T1000 (cell line): ENCODE measurements at places on chromosomes 11 and 22.
A peak's percentile ranks its signal among the peaks of the same experiment; 100 is the strongest.

DNA sequence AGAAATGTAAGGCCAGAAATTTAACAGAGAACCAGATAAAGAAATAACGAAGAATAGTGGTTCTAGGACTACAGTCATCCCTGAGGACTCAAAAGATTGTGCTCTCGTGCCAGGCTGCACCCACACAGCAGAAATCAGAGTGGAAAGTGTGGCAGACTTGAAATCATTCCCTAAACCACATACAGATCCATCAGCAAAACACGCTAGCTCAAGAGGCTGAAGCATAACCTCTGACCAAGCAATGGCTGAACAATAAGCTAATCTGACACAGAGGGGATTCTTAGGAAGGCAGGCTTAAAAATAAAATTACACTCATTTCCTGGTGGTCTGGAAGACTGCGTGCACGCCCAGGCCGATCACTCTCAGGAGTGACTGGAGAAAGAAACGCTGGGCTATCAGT is 19.0 kb downstream of the NCF4 start:
- DNase-seq, result no peak

- DNase-seq, result no peak
Measured at GRCh38 chr11:32817852-32818183, 11.9 kb upstream of the PRRG4 start.

DNA sequence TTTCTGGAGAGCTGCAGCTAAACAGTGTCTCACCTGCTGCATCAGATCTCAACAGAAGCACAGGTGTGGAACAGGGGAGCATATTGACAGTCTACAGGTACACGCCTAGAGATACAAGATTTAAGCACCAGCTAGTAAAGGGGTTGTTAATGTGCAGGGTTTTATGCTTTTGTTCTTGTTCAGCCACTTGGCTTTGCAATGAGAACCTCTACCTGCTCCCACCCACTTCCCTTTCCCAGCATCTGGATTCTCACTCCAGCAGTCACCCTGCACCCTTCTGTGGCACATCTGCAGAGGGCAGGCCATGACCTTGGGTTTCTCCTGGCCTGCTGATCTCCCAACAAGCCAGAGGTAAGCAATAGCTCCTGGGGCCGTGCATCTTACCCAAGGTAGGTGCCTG is 446.6 kb downstream of the BUD13 start:
- DNase-seq, result no peak

DNA sequence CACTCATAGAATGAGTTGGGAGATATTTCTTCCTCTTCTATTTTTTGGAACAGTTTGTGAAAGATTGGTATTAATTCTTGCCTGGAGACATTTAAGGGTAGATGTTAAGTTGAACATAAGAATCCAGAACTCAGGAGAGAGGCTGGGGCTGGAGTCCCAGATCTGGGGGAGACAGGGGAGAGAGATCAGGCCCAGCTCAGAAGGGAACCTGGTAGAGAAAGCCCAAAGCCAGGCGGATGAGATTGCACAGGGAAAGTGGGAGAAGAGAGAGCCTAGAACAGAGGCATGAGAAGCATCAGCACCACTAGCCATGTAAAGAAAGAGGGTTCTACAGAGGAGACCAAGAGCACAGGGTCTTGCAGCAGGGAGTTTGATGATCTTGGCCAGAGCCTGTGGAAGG is 13.0 kb upstream of the GNAZ start:
- DNase-seq, result no peak

GRCh38 chr11:11582011-11582701 is 39.6 kb downstream of the GALNT18 start:
- no peak for DNase-seq

- DNase-seq, result no peak
Measured at GRCh38 chr11:17684550-17684949, 34.8 kb upstream of the MYOD1 start.

DNA sequence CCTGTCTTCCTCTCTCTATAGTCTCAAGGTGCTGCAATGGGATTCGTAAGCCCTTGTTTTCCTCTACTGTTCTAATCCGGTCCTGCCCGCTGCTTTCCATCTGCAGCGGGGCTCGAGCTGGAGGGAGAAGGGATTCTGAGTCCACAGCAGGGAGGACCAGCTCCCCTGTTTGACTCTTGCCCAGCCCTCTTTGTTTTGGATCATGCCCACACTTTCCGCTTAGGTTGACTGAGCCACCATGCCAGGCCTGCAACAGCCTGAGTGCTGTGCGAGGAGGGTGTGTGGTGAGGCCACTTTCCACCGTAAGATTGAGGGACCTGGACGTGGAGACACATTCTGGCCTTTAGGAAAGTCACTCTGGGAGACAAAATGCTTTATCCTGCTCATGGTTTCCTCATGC is 58.3 kb downstream of the CEP164 start:
- DNase-seq, result no peak

DNA sequence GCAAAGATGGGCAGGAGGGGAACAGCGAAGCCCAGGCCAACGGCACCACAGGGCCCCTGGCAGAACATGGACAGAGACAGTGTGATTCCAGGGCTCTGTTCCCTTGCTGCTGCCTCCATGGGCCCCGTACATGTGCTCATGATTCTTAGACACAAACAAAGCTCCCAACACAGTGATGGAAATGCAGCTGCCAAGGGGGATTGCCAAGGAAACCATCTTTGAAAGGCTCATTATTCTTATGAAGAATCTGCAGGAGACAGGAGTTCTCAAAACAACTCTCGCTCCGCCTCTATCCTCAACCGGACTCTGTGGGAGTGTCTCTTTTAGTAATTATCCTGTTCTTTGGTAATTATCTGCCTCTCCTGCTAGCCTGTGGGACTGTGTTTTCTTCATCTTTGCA is 32.2 kb downstream of the SERPINH1 start:
- DNase-seq, result no peak

GRCh38 chr11:65434057-65434666 is 11.6 kb downstream of the NEAT1 start:
- DNase-seq, result no peak

DNA sequence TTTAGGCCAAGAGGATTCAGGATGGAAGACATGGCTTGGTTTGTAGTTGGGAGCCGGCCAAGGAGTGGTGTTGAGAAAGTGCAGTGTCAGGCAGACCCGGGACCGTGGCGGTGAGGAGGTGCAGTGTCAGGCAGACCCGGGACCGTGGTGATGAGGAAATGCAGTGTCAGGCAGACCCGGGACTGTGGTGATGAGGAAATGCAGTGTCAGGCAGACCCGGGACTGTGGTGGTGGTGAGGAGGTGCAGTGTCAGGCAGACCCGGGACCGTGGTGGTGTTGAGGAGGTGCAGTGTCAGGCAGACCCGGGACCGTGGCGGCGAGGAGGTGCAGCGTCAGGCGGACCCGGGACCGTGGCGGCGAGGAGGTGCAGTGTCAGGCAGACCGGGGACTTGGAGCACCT is 59.7 kb downstream of the LRP5 start:
- DNase-seq, result no peak

GRCh38 chr11:47536915-47537314 is 16.0 kb downstream of the CELF1 start:
- no peak for DNase-seq

DNA sequence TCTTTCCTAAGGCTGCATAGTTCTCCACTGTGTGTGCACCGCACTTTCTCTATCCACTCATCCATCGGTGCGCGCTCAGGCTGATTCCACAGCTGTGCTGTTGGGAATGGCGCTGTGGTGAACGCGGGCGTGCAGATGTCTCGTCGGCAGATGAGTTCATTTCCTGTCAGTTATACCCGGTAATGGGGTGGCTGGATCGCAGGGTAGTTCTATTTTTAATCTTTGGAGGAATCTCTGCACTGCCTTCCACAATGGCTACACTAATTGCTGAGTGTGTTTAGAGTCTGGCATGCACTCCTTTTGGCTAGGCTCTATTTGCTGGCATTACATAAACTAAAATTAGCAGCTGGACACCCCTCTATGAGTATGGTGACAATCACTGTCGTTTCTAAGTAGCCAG is 27.9 kb upstream of the KRTAP5-7 start:
- DNase-seq, result no peak

GRCh38 chr11:73493956-73494598 is 103.8 kb downstream of the FAM168A start:
- peak; percentile 34 for DNase-seq

GRCh38 chr22:48880749-48881148 is 946.9 kb downstream of the BRD1 start:
- no peak for DNase-seq

GRCh38 chr11:1463056-1463455 is 23.5 kb downstream of the MOB2 start:
- no peak for DNase-seq

- DNase-seq, result no peak
Measured at GRCh38 chr11:131833366-131833765, 463.0 kb downstream of the NTM start.

DNA sequence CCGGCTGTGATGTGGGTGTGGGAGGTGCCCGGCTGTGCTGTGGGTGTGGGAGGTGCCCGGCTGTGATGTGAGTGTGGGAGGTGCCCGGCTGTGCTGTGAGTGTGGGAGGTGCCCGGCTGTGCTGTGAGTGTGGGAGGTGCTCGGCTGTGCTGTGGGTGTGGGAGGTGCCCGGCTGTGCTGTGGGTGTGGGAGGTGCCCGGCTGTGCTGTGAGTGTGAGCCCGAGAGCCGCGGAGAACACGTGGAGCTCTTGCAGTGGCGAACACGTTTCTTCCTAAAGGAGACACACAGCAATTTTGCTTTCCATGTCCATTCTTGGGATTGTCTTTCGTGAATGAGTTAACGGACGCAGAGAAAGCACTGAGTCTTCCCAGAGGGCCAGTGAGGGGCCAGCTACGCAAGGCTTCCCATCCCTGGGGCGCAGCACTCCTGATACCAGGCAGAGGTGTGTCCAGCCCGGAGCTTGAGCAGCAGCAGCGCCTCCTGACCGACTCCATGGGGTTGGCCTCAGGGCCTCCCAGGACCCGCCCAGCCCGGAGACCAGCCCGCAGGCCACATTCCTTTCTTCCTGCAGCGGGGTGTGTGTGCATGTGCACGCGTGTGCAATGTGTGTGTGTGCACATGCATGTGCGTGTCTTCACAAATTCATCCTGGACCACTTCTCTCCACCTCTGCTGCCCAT is 245.0 kb upstream of the B3GAT1 start:
- DNase-seq, result no peak

- no peak for DNase-seq
Measured at GRCh38 chr22:45826520-45826919, 150.4 kb downstream of the WNT7B start.

GRCh38 chr11:57493507-57494503 is 21.7 kb downstream of the SLC43A1 start:
- no peak for DNase-seq

DNA sequence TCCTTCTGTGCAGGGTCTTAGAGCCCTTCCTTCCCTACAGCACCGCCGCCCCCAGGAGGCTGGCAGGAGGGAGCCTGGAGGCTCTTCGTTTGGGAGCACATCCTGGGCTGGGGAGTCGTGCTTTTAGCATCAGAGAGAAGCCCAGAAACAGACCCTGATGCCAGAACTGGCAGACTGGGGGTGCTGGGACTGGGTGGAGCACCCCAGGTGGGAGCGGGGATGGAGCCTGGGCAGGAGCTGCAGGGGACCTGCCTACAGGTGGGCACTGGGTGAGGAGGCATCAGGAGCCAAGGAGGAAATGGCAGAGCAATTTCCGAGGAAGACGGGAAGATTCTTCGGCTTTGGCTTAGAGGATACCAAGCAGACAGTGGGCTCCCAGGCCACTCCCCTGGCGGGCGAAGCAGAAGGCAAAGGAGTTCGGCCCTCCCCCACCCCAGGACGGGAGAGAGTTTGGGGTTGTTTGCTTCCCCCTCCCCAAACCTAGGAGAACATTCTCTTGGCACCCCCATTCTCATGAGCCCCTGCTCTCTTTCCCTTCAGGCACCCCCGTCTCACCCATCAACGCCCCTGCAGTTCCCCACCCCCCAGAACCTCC is 1.1 kb downstream of the SYT7 start:
- DNase-seq, result no peak

DNA sequence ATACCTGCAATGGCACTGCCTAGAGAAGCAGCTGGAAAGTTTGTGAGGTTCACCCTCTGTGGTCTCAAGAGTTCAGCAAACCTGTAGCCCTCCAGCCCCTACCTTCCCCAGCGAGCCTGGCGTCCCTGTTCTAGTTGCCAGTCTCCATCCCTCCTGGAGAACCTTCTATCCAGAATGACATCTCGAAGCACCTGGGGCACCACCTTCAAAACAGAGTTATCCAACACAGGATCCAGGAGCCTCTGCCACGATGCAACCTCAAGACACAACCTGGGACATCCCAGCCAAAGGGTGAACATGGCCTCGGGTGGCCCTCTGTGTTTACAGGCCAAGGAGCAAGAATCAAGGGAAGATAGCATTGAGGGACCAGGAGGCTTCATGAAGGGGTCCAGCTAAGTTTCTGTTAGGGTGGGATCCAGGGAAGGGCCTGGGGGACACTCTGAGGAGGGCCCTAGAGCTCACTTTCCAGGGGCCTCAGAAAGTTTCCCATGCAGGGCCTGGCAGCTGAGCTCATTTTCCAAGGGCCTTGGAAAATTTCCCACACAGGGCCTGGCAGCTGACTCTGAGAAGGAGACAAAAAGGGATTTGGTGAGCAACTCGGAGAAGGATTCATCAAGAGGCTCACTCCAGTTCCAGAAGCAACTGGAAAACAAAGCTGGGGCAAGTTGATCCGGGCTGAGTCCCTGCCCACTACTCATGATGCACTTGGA is 36.9 kb upstream of the SYT13 start:
- no peak for DNase-seq

- DNase-seq, result no peak
Measured at GRCh38 chr11:111623527-111624030, 21.3 kb downstream of the SIK2 start.

GRCh38 chr22:23840026-23840425 is 1.2 kb upstream of the DERL3 start:
- DNase-seq, result no peak

- DNase-seq, result no peak
Measured at GRCh38 chr22:26753125-26753862, 95.9 kb downstream of the MIAT start.

GRCh38 chr11:4643076-4643475 is 706 bp upstream of the OR51E1 start:
- no peak for DNase-seq

DNA sequence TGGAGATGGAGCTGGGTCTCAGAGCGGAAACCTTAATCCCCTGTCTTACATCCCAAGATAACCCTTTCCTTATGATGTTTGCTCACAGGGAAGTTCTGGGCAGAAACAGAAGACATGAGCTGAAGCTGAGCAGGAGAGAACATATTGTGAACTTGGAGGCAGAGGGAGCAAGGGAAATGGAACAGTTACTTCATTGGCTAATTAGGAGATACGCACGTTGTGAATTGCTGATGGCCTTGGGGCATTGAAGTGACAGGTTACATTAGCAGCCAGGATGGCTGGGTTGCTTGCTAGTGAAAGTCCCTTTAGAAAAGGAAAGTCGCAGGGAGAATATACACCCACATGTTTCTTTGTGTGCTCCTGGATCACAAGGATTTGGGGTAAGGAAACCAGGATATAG is 48.7 kb downstream of the TENM4 start:
- DNase-seq, result no peak
